Caudate nucleus (tissue), 63 donors: ENCODE measurements at places on chromosomes 12 and 14.

DNA sequence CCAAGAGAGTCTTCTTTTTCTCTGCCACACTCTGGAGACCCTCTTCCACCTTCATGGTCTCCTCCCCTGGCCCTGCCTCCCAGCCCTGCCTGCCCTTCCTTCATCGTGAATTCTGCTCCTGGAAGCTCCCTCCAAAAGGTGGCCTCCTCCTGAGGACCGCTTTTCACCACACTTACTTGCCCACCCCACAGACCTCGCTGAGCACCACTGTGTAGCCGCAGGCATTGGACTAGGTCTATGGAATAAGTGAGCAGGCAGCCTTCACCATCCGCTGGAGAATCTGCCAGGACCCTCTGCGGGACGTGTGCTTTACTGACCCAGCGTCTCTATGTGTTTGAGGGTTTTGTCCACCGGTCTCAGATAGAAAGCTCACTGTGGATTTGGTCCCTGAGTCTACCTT lies 9.7 kb upstream of the KRT5 start:
- no peak for DNase-seq

- no peak for DNase-seq
Observed at GRCh38 chr14:94880106-94880505, 110.2 kb upstream of the GSC start.

DNA sequence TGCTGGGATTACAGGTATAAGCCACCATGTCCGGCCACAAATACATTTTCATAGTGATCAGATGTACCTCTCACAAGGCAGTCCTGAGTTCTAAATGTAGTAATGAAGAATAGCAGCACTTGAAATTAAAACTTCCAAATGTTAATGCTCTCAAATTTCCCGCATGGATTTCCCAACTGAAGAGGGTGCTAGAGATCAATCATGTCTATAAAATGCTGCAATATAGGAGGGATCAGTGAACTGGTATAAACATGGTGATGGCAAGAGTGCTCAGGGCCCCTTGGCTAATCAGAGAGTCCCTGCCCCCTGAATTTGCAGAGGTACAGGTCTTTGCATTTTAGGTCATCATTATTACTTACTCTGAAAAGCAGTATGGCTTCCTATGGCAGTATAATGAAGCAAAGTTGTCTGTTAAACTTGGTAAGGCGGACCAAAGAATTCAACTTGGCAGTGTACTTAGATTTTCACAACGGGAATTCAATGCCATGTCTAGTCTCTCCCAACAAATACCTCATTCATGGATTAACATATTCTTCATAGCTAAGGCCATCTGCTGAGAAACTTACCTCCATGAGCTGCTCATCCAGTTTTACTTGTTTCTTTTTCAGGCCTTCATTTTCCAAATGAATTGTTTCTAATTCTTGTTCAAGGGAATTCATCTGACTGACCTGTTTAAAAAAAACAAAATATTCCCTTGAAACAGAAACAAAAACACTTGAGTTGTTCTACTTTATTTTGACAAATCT lies 67.0 kb upstream of the SAV1 start:
- DNase-seq = no peak

DNA sequence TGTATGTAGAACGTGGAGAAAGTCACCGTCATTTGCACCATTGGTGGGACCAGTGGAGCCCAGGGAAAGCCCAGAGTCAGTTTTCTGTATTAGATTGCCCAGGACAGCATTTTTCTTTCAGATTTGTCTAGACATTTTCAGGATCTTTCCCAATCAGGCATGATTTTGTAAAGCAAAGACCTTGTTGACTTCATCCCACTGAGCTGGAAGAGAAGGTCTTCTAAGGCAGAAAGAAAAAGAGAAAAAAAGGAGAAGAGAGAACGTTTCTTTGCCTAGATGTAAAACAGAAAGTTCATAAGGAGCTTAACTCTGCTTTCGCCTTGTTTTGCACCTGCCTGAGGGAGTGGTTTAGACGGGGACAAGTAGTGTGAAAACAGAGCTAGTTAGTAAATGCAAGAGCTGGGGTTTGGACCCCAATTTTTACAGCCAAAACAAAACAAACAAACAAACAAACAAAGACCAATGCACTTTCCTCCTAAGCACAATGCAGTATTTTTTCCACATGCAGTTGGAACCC lies 273.1 kb downstream of the ZFP36L1 start:
- no peak for DNase-seq

GRCh38 chr12:53182903-53183302 lies 2.2 kb upstream of the CSAD start:
- no peak for DNase-seq

DNA sequence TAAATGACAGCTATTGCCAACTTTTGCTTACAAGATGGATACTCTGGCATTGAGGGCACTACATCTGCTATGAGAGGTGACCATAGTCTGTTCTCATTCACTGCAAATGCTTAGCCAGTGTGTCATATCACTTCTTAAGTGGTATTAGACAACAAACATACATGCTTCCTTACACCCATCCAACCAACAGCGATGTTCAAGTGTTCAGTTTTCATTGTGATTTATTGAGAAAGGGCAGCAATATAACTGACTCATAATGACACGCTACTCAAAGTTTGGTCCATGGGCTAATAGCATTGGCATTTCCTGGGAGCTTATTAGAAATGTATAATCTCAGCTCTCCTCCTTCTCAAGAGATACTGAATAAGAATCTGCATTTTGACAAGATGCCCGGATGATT lies 181.7 kb downstream of the NPAS3 start:
- DNase-seq = no peak

GRCh38 chr12:98743362-98743953 lies 98.4 kb downstream of the APAF1 start:
- no peak for DNase-seq

- DNase-seq = no peak
Observed at GRCh38 chr14:94113490-94113889, 3.0 kb downstream of the IFI27 start.

- no peak for DNase-seq
Observed at GRCh38 chr12:86658303-86658702, 402.1 kb upstream of the MGAT4C start.

DNA sequence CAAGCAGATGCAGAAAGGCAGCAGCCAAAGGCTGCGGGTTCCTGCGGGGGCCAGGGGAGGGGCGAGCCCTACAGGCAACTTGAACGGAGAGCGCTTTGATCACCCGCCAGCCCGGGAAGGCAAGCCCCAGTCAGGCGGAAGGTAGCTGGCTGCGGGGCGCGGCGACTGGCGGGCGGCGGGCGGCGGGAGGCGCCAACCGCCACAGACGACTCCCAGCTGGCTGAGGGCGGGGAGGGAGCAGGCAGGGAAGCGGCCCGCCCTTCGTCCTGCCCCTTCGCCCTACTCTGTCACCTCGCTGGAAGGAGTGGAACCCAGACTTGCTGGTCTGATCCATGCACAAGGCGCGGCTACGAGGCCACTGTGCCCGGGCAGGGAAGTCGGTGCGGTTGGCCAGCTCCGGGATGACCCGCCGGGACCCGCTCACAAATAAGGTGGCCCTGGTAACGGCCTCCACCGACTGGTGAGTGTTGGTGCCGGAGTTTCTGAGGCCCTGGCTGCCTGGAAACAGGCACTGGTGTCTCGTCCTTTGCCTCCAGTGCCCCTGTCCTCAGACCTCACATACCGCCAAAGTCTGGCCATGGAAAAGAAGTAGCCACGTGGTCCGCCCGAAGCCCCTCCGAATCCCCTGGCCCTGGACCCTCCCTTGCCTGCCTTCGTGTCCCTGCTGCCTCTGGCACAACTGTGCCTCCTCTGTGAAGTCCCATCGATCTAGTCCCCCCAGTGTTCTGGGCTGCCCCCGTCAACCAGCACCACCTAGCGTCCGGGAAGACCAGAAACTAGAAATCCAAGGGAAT lies 15.4 kb upstream of the CARMIL3 start:
- peak; percentile 23 for DNase-seq
